ENCODE measurements at places on chromosomes 5 and 9.

- no peak for DNase-seq
Measured at GRCh38 chr9:131167146-131167692, 41.8 kb downstream of the NUP214 start.

DNA sequence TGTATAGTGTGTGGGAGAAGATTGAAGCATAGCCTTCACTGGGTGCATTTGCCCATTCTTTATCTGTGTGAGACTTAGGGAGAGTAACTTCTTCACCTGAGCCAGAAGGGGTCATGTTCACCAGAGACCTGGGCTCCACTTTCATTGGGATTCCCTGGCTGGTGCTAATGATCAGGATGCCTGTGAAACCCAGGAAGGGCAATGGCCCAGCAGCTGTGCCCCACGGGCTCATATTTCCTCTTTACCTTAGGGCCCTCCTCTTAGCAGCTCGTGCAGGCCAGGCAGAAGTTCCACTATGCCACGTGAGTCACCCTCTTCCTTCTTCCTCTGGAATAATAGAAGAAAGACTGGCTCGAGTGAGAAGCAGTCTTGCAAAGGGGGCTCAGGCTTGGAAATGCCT is 5.0 kb downstream of the PPARGC1B start:
- DNase-seq = no peak

- DNase-seq = no peak
Measured at GRCh38 chr5:149344151-149344550, 1.1 kb upstream of the GRPEL2 start.

DNA sequence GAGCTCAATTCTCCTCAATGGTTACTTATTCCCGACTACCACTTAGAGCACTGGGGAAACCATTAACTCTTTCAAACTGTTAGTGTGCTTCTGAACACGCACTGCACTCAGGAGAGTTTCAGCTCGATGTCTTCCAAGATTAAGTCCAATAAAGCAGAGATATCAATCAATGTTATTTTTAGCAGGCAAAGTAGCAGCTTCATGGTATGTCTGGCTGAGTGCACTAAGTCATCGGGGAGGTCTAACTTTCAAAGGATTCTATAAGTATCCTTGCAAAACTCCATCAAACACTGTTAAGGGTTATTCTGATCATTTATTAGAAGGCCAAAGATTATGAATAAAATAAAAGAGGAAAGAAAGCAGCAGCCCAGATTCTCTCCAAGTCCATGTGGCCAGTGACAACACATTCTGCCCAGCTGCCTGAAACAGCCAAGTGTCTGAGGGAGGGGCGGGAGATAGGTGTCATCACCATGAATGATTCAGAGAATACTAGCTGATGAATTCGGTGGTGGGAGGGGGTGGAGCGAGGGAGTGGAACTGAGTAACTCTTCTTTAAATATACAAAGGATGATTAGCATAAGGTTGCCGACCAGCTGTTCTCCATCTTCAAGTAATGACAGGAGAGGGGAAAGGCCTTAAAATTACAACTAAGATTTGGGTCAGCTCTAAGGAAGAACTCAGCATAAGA is 21.3 kb downstream of the NREP start:
- no peak for DNase-seq

- DNase-seq = no peak
Measured at GRCh38 chr5:98641671-98642070, 131.8 kb upstream of the RGMB start.

DNA sequence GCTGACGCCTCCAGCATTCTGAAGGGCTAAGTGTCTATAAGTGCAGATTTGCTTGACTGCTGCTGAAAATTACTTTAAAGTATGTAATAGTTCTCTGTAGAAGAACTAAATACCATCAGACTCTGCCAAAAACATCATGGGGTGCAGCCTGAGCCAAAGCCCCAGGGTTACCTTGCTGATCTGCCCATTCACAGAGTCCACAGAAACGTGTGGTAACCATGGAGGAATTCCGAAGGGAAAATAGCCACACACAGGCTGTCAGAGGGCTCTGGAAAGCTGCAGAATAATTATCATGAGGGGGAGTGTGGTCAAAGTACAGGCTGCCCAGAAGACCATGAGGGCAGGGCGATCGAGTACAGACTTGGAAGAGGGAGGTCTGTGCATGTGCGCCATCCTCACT is 36.4 kb downstream of the RETREG1 start:
- DNase-seq = no peak

GRCh38 chr9:131808291-131808690 is 68.4 kb upstream of the RAPGEF1 start:
- no peak for DNase-seq

GRCh38 chr9:4553951-4554381 is 63.7 kb downstream of the SLC1A1 start:
- no peak for DNase-seq

- DNase-seq = no peak
Measured at GRCh38 chr9:121888438-121888775, 204.7 kb downstream of the TTLL11 start.

DNA sequence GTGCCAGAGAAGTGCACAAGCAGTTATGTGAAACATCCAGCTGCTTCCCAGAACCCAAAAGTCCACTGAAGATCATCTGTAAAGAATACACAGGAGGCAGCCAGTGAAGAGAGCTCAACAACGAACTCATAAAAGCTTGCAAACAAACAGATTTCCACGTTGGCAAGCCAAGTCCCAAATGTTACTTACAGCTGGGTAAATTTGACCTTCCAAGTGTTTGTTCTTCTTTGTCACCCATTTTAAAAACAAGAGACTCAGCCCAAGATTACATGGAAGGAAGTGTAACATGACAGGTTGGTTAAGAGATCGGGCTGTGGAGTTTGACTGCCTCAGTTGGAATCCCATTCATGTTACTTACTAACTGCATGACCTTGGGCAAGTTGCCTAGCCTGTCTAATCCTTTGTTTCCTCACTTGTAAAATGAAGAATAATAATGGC is 174.9 kb upstream of the PAPPA start:
- no peak for DNase-seq

GRCh38 chr5:92504346-92504745 is 1076.7 kb downstream of the NR2F1-AS1 start:
- DNase-seq = no peak

- DNase-seq = no peak
Measured at GRCh38 chr9:72897069-72897649, 55.7 kb downstream of the ALDH1A1 start.

- no peak for DNase-seq
Measured at GRCh38 chr9:89742660-89743059, 137.8 kb downstream of the GADD45G start.

DNA sequence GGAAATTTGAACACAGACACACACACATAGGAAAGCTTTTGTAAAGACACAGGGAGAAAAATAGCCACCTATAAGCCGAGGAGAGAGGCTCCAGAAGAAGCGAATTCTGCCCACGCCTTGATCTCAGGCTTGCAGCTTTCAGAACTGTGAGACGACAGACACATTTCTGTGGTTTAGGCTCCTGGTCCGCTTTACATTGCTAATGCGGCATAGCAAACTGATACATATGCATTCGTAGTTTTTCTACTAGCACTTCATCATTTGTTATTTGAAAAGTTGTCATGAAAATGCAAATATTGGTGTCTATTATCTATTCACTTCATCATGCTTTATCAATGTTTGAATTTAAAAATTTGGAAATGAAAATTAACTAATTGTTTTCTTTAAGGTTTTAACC is 674.9 kb downstream of the SEMA5A start:
- no peak for DNase-seq

GRCh38 chr5:36692791-36693763 is 86.7 kb downstream of the SLC1A3 start:
- peak; percentile 65 for DNase-seq

- no peak for DNase-seq
Measured at GRCh38 chr5:176153741-176154140, 84.5 kb upstream of the SIMC1 start.

GRCh38 chr9:126108240-126108639 is 218.4 kb upstream of the MVB12B start:
- no peak for DNase-seq

DNA sequence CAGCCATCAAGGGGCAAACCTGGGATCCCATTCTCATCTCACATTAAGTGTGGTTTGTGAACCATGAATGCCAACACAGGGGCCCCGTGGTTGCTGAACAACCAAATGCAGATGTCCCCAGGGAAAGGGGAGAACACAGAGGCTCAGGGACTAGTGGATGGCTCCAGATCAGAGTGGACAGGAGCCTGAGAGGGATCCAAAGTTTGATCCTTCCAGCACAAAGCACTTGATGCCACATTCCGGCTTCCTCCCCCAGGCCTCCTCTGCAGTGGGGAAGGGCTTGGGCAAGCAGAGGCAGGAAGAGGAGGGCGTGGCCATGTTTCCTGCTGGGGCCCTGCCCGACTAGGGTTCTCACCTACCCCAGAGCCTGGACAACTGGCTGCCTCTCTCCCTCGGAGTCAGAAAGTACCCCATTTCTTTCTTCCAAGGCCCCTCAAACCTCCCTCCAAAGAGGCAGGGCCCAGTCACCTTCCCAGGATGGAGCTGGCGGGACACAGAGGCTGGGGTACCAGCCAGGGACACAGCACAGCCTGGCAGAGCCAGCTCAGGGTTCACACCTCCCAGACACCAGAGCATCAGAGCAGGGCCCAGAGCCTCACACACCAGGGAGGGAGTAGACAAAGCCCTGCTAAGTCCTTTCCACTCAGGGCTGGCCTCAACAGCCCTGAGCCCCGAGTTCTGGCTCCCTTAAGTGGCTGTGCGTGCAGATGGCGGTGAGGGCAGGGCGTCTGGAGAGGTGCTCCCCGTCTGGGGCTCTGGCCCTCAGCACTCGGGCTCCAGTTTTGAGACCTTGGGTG is 4.3 kb upstream of the RNF44 start:
- no peak for DNase-seq

- DNase-seq = peak; percentile 64
Measured at GRCh38 chr5:72108202-72109061, 1.2 kb downstream of the MAP1B start.

DNA sequence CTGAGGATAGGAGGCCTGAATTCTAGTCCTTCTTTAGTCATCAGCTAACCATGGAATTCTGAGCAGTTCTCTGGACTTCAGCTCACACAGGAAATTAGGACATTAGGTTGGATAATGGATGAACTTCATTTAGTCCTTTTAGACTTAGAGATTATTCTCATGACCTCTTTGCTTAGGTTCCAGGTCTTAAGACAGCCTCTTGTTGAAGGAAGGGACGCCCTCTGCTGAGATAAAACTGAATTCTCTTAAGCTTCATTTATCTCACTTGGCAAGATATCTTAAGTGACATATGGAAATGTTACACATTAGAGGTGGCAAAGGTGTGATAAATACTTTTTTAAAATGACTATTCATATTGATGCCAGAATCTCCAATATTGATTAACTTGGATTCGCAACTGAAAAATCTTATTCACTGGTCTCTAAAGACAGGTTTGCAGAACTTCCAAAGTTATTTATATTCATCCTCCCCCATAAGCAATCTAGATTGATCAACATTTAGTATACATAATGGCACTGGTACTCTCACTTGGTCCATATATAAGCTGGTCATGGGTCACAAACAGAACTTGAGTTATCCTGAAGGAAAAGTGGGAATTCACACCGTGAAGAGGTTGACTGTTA is 16.9 kb upstream of the ZNF366 start:
- DNase-seq = no peak

GRCh38 chr5:27009540-27009915 is 28.9 kb downstream of the CDH9 start:
- no peak for DNase-seq

- no peak for DNase-seq
Measured at GRCh38 chr5:124622851-124623250, 123.6 kb downstream of the ZNF608 start.

GRCh38 chr9:20980832-20981455 is 50.5 kb downstream of the HACD4 start:
- DNase-seq = peak; percentile 6

GRCh38 chr5:34562791-34563190 is 93.3 kb upstream of the RAI14 start:
- DNase-seq = no peak

DNA sequence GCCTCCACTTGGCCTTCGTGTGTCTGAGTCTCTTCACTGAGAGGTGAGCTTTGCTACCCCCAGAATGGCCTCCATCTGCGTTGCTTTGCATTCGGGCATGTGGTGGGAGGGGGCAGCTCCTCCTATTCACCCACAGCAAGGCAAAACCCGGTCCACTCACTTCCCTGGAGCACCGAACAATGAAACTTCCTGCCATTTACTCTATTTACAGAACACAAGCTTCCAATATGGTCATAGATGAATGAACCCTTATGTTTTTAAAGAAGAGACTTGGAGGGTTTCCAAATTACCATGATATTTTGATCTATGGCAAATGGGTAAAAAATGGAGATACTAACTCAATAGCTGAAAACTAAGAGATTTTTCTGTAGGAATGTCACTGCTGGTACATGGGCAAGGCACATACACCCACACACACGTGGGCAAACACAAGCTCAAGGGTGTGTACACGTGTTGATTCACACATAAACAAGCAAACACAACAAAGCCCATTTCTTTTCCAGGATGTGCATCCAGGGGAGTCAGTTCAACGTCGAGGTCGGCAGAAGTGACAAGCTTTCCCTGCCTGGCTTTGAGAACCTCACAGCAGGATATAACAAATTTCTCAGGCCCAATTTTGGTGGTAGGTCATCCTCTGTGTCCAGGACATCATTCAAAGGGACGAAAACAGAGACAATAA is 5.2 kb downstream of the GABRP start:
- no peak for DNase-seq

DNA sequence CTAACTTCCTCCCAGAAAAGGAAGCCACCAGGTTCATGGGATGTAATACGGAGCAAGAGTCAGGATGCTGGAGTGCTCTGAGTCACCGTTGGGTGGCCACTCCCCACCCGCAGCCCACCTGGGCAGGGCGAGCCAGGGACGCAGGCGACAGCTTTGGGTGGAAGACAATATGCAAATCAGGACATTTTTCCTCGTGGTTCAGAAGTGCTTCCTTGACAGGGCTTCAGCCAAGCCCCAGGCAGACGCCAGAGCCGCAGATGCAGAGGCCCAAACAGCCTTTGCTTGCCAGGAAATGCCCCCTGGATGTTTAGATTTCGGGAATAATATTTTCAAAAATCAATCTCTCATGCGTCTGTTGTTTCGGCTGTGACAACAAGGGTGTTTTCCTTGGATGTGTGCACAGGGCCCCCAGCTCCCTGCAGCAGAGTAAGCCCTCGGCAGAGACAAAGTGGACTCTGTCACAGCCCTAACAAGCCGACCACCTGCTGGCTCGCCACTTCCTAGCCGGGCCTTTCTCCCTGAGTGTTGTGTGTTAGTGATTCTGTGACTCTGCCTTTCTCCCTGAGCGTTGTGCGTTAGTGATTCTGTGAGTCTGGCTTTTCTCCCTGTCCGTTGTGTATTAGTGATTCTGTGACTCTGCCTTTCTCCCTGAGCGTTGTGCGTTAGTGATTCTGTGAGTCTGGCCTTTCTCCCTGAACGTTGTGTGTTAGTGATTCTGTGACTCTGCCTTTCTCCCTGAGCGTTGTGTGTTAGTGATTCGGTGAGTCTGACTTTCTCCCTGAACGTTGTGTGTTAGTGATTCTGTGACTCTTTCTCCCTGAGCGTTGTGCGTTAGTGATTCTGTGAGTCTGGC is 11.8 kb upstream of the SLC9A3 start:
- DNase-seq = no peak

GRCh38 chr9:33852216-33852826 is 35.4 kb downstream of the UBE2R2 start:
- DNase-seq = peak; percentile 22
